ENCODE measurements at places on chromosomes 13 and 19.

GRCh38 chr13:24631922-24632321 is 48.3 kb upstream of the ATP12A start:
- no peak for DNase-seq

GRCh38 chr19:13150931-13151604 is 857 bp downstream of the IER2 start:
- no peak for DNase-seq

- peak; percentile 93 for DNase-seq
Observed at GRCh38 chr19:55605207-55605636, 225 bp upstream of the ZNF865 start.

GRCh38 chr13:40389081-40389641 is 277.3 kb downstream of the FOXO1 start:
- no peak for DNase-seq

GRCh38 chr19:1232652-1233072 is 5.1 kb downstream of the CBARP start:
- no peak for DNase-seq

GRCh38 chr13:95247852-95248251 is 53.4 kb downstream of the ABCC4 start:
- no peak for DNase-seq

- peak; percentile 18 for DNase-seq
Observed at GRCh38 chr19:46745521-46746280, at the start of gene FKRP. TSS of gene FKRP (plus strand) at chr19:46746057. CDS start at chr19:46755451, 9,394 bp downstream.

DNA sequence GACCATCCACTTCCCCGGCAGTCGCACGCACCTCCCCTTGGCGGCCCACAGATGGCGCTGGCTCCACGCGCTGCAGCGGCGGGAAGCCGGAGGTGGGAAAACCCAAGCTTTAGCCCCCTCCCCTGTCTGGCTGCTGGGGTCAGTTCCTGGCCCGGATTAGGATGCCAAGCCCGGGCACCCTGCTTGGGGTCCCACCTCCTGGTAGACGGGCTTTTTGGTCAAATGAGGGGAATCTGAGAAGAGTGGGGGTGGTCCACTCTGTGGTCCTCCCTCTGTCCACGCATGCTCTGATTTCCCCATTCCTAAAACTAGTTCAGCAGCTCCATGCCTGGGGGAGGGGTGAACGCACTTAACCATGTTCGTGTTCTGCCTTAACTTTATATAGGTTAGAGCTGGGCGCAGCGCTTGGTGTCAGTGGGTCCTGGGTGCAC is 8.1 kb upstream of the ADGRE2 start:
- DNase-seq = peak; percentile 4

- no peak for DNase-seq
Observed at GRCh38 chr13:44053208-44053607, 173.5 kb downstream of the LACC1 start.
